Stimulated activated CD8-positive, alpha-beta memory T cell treated with anti-CD3 and anti-CD28 coated beads, Interleukin-12 subunit alpha, Interleukin-12 subunit beta, amount 100 ng/mL, for 1 hour (primary cell): ENCODE measurements at places on chromosomes 16 and 17.
A peak's percentile ranks its signal among the peaks of the same experiment; 100 is the strongest.

DNA sequence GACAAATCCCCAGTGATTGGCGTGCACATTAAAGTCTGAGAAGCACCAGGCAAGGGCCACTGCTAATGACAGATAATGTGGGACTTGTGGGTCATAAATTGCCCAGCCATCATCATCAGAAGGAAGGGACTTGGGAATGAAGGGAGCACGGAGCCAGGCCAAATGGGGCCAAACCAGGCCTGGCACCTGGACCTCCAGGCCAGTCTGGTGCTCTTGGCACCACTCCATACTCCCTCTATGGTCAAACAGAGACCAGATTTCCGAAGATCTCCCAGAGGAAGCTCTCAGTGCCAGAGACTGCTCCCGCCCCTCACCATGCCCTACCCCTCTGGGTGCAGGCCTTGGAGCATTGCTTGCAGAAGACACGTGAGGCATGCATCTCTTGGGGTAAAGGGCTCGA is 142.2 kb downstream of the CCDC182 start:
- DNase-seq, result no peak

GRCh38 chr17:1931844-1932579 is 93.1 kb downstream of the RTN4RL1 start:
- no peak for DNase-seq

DNA sequence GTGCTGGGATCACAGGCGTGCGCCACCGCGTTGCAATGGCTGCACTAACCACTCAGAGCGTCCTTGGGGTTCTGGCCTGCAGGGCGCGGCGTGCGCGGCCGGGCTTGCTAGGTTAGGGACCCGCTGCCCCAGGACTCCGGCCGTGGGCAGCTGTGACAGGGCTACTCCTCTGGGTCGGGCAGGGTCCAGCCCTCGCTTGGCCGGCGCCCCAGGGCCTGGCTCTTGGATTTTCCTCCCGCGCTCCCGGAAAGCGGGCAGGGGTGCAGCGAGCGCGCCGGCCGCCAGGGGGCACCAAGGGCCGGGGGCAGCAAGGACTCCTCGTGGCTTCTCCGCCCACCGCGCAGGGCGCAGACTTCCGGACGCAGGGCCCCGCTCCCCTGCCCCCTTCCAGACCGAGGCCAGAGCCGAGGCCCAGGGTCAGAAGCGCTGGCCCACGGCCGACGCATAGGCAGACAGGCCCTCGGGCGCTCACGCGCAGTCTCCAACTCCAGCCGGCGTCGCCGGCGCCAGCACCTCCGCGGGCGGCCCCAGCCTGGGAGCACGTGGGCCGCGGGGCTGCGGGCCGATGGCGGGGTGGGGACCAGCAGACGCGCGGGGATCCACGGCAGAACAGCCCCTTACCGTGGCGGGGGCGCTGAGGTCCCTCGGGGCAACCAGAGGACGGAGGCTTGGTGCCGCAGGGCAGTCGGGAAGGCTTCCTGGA is 355 bp downstream of the TLE7 start:
- no peak for DNase-seq

DNA sequence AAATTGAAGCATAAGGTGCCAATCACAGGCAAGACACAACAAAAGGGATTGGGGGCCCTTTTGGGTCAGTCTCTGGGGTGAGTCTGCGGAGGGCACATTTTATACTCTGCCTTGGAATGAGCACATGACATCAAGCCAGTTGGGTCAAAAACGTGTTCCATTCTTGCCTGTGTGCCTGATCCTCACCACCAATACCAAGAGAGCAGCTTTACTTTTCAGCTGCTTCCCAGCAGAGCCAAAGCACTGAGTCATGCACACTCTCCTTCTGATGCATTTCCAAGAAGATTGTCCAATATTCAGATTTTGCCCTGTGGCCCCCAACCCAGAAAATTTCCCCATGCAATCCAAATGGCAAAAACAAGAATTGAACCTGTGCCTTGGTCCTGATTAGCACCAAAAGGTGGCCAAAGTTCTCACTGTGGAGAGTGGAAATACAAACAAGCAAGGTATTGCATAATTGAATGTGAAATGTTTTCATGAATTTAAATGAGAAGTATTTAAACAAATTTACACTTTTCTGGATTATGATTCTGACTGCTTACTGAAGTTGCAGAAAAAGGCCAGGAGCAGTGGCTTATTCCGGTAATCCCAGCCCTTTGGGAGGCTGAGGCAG is 217.8 kb upstream of the SOX9 start:
- DNase-seq, result no peak

GRCh38 chr17:56679115-56679776 is 85.7 kb downstream of the NOG start:
- DNase-seq, result no peak

GRCh38 chr17:78947235-78948149 is 22.3 kb upstream of the TIMP2 start:
- DNase-seq, result no peak

DNA sequence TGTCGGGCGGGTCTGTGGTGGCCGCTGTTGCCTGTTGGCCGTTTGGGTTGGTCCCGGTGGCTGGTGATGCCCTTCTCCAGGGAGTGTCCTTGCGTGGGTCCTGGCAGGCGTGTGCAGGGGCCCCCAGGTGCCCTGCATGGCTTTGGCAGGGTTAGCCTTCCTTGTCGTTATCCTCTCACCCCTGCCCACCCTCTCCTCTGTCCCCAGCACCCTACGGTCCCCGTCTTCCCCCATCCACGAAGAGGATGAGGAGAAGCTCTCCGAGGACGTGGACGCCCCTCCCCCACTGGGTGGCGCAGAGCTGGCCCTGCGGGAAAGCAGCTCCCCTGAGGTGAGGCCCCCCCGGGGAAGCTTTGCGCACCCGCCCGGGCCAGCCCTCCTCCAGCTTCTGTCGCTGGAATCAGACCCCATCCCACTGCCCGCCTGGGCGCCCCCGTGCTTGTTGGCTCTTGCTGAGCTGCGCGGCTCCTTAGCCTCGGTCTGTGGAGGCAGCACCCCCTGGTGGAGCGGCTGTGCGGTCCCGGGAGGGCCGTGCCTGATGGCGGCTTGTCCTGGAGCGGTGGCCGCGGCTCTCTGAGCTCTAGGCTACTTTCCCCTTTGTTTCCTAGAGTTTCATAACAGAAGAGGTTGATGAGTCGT is 10.6 kb upstream of the NUDT16L1 start:
- no peak for DNase-seq

DNA sequence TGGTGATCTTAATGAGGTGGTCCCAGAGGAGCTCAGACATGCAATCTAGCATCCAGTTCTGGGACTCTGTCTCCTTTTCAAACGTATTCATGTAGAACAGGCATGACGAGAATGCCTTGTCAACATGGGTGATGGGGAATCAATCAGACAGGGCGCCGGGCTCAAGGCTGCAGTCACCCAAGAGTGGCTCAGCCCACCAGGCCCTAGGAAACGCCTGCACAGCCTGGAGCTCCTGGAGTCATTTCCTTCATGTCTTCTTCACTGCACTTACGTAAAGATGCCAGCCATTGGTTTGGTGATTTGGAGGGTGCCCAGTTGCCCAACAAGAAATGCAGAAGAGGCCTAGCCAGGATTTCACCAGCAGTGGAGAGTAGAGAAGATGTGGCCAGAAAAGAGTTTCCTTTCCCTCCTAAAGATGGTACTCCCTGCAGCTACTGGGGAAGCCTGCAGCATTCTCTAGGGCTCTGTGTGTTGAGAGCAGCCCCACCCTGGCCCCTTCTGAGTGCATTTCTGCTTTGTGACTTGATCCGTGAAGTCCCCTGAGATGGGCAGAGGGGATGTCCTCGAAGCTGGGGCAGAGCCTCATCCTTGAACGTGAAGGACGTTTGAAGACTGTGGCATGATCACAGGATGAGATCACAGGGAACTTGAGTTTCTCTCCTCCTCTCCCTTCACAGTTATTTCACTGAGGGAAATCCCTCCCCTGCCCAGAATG is 24.0 kb upstream of the STH start:
- no peak for DNase-seq

GRCh38 chr17:33481652-33482051 is 188.6 kb upstream of the ASIC2 start:
- DNase-seq, result no peak

- no peak for DNase-seq
Measured at GRCh38 chr16:82298472-82298871, 128.4 kb upstream of the MPHOSPH6 start.

DNA sequence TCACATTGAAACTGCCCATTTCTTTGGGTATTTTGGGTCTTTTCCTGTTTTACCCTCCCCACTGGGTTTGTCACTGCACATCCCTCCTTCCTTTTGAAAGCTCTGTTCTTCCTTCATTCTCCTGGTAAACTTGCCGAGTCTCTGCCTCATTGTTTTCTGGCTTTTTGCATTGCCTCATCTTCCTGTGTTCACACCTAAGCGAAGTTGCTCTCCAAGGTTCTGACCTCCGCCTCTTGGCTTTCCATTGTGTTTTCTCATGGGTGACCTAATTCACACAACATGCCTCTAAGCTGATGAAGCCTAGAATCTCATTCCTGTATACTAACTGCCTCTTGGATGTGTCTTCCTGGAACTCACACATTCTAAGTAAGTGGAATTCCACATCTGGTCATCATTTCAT is 1096.1 kb upstream of the EEF2KMT start:
- DNase-seq, result no peak

GRCh38 chr16:69924777-69925191 is 26.4 kb upstream of the CLEC18A start:
- DNase-seq, result no peak

- DNase-seq, result peak; percentile 4
Measured at GRCh38 chr17:21573961-21574610, 118.2 kb upstream of the KCNJ18 start.

- no peak for DNase-seq
Measured at GRCh38 chr17:43171586-43172487, 823 bp downstream of the NBR1 start.

DNA sequence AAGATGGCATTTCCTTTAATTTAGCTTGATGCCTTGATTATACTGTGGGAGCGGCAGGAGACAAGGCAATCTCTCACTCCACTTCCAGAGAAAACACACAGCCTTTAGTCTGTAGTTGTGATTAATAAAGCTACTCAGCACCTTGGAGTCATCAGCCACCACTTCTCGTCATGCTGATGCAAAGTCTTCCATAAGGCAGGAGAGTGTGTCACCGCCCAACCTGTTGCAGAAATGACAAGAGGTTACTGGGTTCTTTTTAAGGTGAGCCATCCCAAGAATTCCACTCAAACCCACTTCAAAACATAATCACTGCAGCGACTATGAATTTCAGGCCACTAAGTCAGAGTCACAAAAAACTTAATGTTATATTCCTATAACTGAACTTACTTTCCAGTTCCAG is 223.9 kb upstream of the TOX3 start:
- no peak for DNase-seq

GRCh38 chr16:25143928-25144327 is 32.4 kb downstream of the LCMT1 start:
- DNase-seq, result no peak

GRCh38 chr17:41777574-41778188 is 8.8 kb downstream of the JUP start:
- DNase-seq, result no peak

- DNase-seq, result no peak
Measured at GRCh38 chr17:3632287-3632686, 3.8 kb downstream of the SHPK start.

DNA sequence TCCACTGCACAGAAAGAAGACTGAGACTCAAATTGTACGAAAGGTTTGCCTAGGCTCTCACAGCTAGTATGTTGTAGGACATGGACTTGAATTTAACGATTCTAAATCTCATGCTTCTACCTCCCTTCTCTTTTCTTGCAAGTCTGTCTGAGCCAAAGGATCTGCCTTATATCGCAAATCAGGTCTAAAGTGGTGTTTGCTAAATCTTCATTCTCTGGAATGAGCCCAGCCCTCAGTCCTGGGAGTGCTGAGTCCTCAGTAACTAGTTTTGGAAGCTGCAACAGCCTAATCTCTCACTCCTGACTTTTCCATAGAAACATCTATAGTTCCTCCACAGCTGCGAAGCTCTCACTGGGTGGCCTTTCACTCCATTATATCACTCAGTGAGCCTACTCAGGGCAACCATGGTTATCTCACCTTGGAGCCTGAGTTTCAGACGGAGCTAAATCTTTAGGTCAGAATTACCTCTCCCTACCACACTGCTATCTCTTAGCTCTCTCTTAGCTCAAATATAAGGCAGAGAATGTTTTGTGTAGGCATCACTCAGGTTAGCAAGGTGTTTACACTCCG is 575.5 kb upstream of the C16orf82 start:
- DNase-seq, result no peak

DNA sequence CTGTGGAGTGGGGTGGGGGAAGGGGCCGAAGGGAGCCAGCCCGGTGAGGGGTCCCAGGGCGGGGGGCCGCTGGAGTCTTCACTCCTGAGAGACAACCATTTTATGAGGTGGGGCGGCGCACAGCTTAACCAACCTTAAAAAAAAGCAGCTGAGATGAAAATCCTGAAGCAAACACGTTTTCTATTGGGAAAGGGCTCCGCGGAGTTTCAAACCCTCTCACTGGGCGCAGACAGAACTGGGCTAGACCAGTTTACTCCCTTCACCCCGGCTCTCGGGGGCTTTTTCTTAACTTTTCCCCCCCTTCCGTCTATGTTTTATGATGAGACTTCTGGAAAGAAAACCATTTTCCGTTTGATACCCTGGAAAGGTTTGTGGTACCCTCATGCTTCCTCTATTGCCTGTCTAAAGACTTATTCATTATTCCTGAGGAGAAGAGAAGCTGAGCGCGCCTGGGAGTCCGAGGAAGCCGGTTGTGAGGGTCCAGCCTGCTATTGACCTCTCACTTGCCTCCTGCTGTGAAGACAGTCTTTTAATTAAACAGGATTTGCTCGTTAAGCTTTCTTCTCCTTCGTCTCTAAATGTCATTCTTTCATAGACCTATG is 482 bp upstream of the SSH2 start:
- no peak for DNase-seq

DNA sequence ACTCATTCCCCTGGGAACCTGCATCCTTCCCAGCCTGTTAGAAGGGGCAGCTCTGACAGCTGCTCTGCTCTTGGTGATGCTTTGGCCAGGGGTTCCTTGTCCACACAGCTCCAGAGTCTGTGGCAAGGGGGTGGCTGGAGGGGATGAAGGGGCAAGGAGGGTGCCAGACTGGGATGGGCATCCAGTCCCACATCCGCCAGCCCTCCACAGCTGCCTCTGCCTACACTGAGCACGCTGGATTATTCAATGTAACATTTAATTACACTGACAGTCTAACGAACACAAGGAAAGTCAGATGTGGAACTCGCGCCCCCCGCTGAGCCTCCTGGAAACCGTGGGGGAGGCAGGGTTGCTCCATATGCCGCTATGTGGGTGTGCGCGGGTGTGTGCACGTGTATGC is 101.1 kb downstream of the C16orf78 start:
- no peak for DNase-seq
